ENCODE measurements at places on chromosomes 11 and 22.

GRCh38 chr22:31977939-31978338 is 33.6 kb downstream of the YWHAH start:
- DNase-seq: no peak

DNA sequence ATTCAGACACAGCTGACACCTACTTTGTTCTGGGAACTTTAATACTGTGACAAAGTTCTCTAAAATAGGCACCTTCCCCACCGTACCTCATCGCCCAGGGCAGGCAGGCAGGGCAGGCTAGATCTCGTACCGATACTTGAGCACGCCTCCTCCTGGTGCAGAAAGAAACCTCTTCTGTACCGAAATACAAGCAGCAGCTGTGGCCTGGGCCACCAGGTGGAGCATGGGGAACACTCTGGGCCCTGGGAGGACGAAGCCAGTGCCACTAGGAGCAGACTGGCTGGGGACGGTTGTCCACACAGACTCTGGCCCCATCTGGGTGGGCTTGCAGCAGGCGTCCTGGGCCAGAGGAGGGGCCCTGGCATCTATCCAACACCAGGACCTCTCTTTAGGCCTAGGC is 12.8 kb downstream of the PMM1 start:
- DNase-seq: peak; percentile 47

GRCh38 chr11:78039919-78040671 is 17.0 kb upstream of the KCTD14 start:
- no peak for DNase-seq

DNA sequence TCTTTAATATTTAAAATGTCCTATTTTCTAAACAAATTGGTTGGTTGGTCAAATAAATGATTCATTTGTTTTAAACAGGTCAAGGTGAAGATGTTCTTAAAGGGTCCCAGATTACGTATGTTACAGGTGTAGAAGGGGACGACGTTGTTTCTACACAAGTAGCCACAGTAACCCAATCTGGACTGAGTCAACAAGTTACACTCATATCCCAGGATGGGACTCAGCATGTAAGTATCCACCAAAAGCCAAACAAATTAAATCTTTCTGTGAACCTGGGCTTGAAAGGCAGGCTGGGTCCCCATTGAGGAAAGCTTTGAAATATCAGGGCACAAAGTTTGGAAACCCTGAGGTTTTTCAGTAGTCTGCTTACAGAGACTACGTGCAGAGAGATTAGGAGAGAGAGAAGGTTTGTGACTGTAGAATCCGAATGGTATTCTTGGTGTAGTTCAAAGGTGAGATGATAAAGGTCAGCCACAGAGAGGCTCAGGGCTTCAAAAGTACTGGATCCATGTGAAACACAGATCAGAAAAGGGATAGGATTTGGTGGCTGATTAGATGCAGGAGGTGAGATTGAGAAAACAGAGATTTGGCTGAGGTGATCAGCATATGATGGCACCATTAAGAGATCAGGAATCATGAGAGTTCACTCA is 51.7 kb downstream of the ZNF143 start:
- no peak for DNase-seq

DNA sequence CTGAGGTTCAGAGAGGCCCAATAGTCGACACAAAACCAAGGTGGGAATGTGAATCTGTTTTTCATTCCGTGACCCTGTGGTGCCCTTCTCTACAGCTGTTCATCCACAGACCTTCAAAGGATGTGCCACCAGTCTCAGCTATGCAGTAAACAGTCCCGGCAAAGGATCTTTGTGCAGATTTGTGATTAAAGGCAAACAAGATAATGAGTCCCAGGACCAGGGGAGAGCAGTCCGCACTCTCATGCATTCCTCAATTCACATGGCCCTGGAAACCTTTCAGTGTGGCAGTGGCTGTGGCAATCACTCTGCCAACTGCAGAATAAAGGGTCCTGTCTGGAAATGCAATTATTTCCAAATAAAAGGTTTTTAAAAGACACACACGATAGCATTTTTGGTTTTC is 418.6 kb downstream of the TENM4 start:
- DNase-seq: no peak

DNA sequence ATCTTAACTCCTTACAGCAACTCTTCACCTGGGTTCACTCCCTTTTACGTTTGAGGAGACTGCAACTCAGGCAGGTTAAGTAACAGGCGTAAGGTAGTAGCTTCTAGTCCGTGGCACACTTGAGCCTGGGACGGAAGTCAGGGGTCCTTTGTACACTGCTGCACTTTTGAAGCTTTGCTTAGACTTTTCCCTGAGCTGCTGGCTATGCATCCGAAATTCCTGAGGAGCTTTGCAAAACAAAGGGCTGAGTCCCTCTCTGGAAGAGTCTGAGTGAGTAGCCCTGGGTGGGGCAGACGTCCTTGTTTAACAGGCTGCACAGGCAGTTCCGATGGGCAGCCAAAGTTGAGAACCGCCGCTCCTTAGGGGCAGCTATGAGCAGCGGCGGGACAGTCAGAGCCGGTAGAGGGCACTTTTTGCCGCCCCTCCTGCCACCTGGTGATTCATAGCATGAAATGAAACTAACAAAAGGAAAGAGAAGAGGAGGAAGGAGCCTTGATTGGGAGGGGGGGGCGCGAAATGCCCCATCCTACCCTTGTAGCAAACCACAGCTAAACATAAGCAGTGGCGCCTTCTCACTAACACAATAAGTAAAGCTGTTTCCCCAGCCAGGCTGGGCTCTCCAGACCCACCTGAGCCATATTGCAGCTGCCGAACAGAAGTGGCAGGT is 1.4 kb downstream of the TMEM109 start:
- peak; percentile 83 for DNase-seq

GRCh38 chr11:117210620-117211019 is 11.4 kb downstream of the TAGLN start:
- no peak for DNase-seq

DNA sequence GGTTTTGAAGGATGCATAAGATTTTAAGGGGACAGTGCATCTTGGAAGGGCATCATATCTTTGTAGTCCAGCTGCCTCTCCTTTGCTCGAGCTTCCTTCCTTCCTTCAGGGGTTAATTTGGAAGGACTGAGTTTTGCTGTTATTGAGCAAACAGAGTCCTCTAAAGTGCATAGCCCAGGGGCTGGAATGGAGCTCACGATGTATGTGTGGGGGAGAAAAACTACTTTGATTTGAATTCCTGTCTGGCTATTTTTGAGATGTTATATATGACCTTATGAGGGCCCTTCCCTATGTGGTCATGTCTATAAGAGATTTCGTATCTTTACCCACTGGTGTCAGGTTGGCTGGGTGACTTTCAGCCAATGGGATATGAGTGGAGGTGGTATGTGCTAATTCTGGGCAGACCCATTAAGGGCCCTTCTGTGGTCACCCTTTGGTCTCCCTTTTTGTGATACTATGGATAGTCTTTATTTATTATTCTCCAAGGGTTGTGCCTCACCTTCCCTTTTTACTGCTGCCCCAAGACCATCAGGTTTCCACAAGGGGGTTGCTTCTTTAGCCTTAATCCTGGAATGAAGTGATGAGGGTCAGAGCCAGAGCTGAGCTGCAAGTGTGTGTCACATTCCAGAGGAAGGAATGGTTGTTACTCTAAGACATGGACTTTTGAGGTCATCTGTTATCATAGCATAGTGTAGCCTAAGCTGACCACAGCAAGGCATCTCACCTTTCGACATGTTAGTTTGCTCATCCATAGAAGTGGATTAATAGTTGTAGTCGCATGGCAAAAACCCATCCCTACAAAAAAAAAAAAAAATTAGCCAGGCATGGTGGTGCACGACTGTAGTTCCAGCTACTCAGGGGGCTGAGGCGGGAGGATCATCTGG is 54.6 kb downstream of the LRRC74B start:
- no peak for DNase-seq

- DNase-seq: no peak
Measured at GRCh38 chr11:102971766-102972165, 16.2 kb upstream of the MMP13 start.

DNA sequence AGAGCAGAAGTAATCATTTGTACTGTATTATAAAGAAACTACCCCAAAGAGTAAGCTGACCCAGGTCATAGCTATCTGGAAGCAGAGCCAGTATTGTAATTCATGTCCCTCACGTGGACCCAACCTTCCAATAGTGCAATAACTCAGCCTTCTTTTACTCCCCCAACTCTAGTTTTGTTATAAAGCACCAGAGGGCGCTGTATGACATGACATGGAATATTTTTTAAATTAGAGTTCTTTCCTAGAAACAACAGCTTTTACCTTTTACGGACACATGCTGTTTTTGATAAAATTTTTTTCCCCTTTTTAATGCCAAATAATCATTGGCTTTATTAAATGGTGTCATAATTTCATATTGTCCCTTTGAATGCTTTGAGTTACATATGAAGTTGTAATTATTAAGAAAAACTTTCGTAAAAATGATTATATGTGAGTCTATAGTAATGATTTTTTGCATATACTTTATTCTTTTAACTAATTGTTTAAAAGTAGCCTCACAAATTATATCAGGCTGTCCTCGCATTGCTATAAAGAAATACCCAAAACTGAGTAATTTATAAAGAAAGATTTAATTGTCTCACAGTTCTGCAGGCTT is 76.9 kb downstream of the DKK3 start:
- DNase-seq: peak; percentile 25

- no peak for DNase-seq
Measured at GRCh38 chr22:21981874-21982273, 713 bp downstream of the TOP3B start.

DNA sequence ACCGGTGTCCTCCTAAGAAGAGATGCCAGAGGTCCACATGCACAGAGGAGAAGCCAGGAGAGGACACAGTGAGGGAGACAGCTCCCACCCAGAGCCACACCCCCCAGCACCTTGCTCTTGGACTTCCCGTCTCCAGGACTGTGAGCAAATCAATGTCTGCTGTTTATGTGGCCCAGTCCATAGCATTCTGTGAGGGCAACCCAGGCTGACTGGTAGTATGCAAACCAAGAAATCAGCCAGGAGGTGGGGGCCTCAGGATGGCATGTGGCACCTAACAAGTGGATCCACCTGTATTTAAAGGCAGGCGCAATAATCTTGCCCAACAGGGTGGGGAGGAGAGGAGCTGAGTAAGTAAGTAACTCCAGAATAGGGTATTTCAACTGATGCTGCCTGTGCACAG is 136.4 kb downstream of the BRD1 start:
- DNase-seq: no peak

- no peak for DNase-seq
Measured at GRCh38 chr11:64665411-64665821, 57.6 kb downstream of the NRXN2 start.

GRCh38 chr11:133896028-133896427 is 50.7 kb upstream of the SPATA19 start:
- DNase-seq: no peak

GRCh38 chr11:43316451-43316850 is 4.7 kb downstream of the API5 start:
- DNase-seq: no peak

Data from germinal center (tissue), 1 donor.